ENCODE measurements at places on chromosomes 1 and 21.

DNA sequence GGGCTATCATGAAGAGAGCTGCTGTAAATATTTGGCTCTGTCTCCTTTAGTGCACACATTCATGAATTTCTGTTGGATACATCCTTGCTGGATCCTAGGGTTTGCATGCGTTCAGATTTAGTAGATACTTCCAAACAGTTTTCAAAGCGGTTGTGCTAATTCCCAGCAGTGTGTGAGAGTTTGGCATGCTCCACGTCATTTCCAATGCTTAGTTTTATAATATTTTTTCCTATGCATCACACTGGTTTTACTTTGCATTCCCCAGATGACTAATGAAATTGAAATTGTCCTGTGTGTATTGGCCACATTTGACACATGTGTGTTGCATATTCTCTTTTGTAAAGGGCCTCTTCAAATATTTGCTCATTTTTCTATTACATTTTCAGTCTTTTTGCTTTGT is 18.5 kb upstream of the AADACL3 start:
- DNase-seq, result no peak

GRCh38 chr1:99534638-99534930 is 111.3 kb upstream of the PALMD start:
- no peak for DNase-seq

GRCh38 chr1:35590476-35591040 is 17.4 kb downstream of the TFAP2E start:
- no peak for DNase-seq

DNA sequence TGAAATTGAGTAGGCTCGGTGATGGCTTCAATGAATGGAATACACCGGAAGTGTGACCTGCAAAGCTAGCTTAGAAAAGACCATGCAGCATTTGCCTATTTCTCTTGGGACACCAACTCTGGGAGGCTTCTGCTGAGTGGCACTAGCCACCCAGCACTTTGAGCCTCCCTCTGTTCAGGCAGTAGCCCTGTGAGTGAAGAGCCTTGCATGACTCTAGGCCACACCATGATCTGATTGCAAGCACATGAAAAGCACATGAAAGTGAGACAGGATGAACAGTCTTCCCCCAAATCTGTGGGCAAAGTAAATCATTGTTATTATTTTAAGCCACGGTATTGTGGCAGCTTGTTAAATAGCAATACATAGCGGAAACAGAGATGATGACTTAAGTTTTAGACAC is 2.8 kb downstream of the CD48 start:
- no peak for DNase-seq

- no peak for DNase-seq
Observed at GRCh38 chr1:22828484-22829308, 118.1 kb downstream of the EPHB2 start.

Measured in NCI-H2081 (cell line).